Activated T-cell treated with anti-CD3 and anti-CD28 coated beads, Interleukin-2, amount 50 U/mL, for 1 hour (primary cell): ENCODE measurements at places on chromosomes 1 and 21.

GRCh38 chr1:93143136-93143535 lies 37.1 kb downstream of the TMED5 start:
- DNase-seq = no peak

DNA sequence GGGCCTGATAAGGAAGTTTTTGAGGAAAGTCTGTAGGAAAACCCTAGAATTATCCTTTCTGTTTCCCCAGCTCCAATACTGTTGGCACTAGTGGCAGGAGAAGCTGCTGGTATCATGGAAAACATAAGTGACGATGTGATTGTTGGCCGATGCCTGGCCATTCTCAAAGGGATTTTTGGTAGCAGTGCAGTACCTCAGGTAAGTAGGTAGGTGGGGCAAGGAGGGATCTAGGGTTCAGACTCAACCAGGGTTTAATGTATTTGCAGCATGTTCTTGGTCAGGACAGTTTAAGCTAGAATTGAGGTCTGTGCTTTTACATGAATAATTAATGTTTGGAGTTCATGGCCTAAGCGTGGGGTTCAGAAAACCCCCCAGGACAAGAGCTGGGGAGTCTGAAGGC lies 62.1 kb downstream of the KDM1A start:
- DNase-seq = no peak

DNA sequence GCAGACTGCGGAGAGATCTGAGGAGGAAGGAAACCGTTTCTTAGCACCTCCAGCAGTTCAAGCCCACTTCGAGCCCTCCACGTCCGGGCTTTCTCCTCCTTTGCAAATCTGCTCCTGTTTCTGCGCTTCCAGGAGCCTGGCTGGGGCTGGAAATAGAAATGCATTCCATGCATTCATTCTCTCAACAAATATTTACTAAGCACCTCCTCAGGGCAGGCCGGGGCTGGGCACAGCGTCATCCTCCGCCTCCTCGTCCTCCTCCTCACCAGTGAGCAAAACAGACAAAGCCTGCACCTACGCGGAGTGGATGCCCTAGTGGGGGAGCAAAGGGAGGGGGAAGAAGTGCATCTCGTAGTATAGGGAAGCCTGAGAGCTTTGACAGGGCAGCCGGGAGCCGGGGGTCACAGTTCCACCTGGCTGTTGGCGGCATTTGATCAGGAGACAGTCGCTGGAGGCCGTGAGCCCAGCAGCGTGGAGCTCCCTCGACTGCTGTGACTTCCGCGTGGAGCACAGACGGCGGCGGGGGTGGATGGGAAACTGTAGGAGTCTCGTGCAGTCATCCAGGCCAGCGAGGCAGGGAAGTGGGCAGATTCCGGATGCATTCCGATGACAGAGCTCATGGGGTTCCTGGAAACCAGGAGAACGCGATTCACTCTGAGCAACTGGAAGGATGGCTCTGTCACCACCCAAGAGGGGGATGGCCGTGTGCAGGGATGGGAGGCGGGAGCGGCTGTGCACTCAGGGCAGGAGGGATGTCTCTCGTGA lies 93.5 kb downstream of the SIK1 start:
- no peak for DNase-seq

GRCh38 chr1:167799747-167800146 lies 78.0 kb downstream of the MPZL1 start:
- no peak for DNase-seq

DNA sequence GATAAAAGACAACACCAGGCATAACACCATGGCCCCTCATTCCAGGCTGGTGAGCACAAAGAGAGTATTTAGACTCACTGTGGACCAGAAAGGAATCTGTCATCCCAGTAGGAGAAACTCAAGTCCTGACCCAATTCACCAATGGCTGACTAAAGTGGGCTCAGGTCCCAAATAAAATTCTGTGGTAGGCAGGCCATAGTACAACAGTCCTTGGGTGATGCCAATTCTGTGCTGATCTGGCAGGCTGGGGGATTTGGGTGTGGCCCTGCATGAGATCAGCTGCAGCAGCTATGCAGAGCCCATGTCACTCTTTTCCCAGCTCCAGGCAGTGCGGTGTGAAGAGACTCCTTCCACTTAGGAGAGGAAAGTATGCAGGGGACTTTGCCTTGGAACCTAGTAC lies 245.1 kb downstream of the LBR start:
- DNase-seq = no peak

DNA sequence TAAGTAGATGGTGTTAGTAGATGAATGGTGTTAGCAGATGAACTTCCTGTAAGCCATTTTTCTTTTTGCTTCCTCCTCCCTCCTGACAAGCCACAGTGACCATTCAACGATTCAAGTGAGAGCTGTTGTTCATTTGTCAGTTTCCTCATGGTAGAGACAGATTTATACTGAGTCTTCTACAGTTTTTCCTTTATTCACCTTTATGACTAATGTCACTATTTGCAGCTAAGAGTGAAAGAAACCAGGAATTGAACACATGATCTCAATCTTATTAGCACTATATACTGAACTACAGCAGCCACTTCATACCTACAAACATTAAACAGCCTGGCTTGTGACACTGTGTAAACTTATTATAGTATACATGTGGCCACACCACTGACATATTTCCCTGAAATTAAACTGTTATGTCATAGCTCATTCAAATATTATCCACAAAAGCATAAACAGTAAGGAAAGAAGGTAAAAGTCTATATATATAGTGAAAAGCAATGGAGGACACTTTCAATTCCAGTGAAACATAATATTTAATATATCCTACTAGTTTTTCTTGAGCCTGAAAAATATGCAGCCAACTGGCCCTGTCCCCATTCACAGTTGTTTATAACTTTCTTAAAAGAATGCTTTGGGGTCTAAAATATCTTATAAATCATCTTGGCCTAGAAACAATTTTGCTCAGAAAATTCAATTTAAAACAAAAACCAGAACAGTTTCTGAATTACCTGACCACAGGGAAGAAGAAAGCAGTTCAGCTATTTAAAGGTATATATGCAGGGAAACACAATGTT lies 566.9 kb upstream of the ZRANB2 start:
- no peak for DNase-seq

- no peak for DNase-seq
Measured at GRCh38 chr1:232457595-232457994, 172.3 kb downstream of the SIPA1L2 start.

- DNase-seq = no peak
Measured at GRCh38 chr1:21869620-21870121, 57.6 kb downstream of the LDLRAD2 start.

- DNase-seq = no peak
Measured at GRCh38 chr1:101484689-101485338, 248.0 kb downstream of the S1PR1 start.

DNA sequence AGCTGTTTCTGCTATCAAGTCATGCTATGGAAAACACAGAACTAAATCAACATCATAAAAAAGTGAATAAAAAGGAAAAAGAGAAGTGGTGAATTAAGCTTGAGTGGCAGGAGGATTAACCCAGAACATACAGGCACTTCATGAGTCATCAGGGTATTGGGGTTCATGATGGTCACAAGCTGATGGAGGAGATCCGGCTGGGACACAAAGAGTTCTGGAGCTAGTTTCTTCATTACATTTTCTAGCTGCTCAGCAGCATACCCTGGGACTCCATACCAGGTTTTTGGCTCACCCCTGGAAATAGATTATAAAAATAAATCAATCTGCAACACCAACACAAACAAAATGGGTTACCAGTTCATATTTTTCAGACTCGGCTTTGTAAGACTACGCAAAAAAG lies 42.5 kb upstream of the SYT2 start:
- no peak for DNase-seq

GRCh38 chr1:160978510-160978927 lies 23.9 kb upstream of the ITLN2 start:
- no peak for DNase-seq

DNA sequence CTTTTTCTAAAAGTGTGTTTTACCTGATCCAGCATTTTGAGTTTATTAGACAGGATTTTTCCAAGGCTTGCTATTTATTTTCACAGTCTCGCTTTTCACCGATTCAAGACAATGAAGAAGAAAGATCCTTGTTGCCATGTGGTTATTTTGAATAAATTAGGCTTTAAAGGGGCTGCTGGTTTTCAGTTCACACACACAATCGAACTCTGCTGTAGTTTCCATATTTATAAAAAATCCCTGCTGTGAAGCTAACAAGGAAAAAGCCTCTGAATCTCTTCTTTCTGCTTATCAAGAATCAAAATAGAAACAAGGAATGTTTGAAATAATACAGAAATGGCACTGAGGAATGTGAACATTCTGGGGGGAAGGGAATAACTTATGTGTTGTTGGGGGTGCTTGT lies 102.5 kb upstream of the KAZN start:
- no peak for DNase-seq

- DNase-seq = no peak
Measured at GRCh38 chr1:41280202-41281032, 38.3 kb upstream of the SCMH1 start.

GRCh38 chr21:31874812-31875212 lies 2.0 kb downstream of the HUNK start:
- DNase-seq = no peak

GRCh38 chr1:230101556-230101955 lies 34.5 kb downstream of the GALNT2 start:
- no peak for DNase-seq

DNA sequence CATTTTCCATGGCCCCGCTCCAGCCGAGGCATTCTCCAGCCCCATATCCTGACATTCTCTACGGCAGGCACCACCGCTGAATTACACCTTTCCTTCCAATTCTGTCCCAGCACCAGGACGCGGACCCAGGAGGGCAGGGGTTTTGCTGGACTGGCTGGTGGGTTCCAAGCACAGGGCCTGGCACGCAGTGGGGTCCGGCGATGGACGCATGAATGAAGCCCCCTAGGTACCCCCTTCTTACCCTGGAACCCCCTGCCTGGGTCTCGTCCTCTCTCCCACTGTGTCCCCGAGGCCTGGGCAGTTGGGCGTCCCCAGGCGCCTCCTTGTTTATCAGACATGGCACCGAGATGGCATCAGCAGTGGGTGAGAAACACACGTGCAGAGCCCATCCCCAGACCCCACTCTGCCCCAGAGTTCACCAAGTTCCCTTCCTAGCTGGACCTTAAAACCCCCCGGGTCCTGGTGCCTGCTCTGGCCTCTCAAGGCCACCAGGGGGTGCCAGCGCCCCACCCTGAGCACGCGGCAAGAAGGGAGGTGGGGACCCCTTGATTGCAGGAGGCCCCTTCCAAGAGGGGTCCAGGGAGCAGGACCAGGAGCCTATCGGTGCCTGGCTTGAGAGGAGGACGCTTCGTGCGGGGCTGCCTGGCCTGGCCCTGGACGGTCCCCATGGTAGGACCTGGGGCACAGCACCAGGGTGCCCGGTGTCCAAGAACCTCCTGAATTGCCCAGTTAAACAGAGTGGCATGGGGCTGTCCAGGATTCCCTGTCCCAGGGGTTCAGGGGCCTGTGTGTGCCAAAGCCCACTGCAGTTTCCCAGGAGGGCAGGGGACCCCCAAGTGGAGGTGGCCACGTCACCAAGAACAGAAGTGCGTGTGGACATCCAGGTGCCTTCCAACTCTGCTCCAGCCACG lies 46.1 kb downstream of the MEGF6 start:
- peak; percentile 60 for DNase-seq

DNA sequence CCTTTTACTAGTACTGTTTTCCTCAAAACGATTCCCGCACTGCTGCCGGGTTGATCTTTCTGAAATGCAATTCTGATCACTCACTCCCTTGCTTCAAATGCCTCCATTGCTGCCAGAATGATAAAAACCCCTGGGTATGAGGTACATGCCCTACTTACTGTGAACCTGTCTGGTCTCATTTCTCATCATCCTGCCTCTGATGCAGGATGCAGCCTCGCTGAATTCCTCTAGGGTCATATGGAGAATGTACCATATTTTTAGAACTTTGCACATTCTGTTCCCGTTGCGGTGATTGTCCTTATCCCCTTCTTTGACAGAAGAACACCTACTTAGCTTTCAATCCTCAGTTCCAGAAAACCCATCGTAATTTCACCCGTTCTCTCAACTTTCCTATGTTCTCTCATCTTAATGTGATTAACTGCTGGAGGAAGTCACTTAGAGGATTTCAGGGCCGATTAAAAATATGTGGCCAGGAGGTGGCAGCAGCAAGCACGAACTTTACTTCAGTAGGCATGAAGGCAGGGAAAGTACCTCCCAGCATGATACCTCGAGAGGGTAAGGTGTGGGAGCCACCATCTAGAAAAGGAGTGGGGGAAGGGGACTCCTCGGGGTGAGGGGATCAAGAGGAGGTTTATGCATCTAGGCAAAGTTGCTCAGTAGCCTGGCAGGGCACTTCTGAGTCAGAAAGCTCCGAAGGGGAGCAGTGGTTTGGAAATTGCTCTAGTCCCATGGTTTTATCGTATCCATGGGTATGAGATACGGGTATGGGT lies 361.5 kb upstream of the ZP4 start:
- no peak for DNase-seq

GRCh38 chr1:178875936-178876335 lies 5.1 kb upstream of the ANGPTL1 start:
- no peak for DNase-seq
